ENCODE measurements at places on chromosomes 6 and 20.
A peak's percentile ranks its signal among the peaks of the same experiment; 100 is the strongest.

DNA sequence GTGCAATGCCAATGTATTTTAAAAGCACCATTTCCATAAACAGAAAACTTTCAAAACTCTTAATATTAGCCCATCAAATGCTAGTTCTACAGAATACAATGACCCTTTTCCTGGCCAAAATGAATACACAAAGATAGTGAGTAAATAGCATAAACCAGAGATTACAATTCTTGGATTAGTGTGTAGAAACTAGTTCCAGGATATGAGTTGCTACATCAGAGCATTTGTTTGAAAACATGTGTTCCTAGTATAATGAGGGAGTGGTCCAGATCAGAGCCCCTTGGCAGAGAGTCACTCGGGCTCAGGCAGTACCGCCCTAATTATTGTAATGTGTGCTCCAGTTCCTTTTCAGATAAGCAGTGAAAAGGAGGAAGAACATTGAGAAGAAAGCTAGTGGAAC lies 63.7 kb upstream of the COL21A1 start:
- DNase-seq = no peak

- no peak for DNase-seq
These were observed 113.4 kb downstream of the PSMB1 start for GRCh38 chr6:170439366-170440361.

DNA sequence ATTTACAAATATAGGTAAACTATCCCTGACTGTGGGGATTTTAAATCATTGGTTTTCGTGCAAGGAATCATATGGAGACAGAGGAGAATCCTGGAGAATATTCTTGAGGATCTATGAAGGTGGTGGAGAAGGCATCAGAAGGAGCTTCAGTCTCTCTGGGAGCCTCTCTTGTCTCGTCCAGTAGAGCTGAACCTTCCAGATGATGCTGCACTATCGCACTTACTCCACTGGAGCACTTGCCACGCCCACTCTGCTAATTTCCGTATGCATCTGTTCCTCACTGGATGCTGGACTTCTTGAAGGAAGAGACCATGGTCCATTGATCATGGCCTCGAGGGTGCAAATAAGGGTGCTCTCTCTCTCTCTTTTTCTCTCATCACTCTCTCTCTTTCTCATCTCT lies 36.8 kb downstream of the C6orf118 start:
- no peak for DNase-seq

DNA sequence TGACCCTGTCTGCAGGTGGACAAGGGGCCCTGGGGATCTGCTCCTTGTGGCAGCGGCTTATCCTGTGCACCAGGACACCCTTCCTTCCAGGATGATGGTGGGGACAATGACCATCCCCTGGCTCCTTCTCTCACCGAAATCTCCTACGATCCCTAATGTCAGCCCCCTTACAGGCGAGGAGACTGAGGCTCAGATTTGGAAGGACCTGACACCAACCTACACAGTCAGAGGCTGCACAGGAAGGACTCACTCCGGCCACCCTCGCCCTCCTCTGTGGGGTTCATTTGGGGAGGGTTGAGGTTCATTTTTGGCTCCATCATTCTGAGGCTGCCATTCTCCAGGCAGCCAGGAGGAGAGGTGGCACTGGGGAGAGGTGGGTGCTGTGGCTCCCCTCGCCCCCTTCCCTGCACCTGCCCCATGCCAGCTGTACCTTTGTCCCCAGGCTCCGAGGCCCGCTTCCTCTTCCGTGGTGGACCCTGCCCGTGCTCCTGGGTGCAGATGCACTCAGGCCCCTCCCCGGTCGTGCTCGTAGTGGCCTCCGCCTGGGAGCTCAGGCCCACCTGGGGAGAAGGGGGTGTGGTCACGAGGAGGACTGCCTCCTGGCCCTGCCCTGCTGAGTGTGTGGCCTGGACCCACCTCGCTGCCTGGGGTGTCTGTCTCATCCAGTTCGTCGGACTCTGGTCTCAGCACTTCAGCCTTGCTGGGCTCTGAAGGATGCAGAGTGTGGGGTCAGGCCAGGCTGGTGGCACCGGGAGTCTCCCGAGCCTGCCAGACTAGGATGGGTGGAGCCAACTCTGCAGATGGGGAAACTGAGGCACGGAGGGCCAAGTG lies 5.3 kb upstream of the CABLES2 start:
- DNase-seq = no peak

GRCh38 chr20:43925801-43926200 lies 11.1 kb downstream of the TOX2 start:
- DNase-seq = no peak

GRCh38 chr20:62011403-62011790 lies 54.3 kb downstream of the TAF4 start:
- DNase-seq = no peak

GRCh38 chr6:105714846-105715245 lies 312.0 kb upstream of the PREP start:
- no peak for DNase-seq

GRCh38 chr6:160960839-160961238 lies 30.7 kb upstream of the MAP3K4 start:
- no peak for DNase-seq

GRCh38 chr6:1481286-1481685 lies 91.9 kb downstream of the FOXF2 start:
- DNase-seq = no peak

DNA sequence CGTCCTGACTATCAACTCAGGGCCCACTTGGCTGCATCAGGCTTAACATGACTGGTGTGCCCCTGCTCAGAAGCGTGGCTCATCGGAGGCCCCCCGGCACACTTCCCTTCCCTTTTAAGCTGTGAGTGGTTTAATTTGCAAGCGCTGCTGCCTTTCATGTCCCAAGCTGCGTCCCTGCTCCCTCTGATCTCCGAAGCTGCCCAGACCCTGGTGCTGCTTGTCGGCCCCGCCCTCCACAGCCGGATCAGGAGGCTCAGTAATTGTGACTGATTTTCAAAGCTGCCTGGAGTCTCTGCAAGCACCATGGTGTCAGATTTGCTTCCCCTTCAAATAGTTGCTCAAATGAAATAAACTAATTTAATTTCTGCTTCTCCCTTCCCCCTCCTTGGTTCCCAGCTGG lies 71.1 kb downstream of the CDH22 start:
- no peak for DNase-seq

GRCh38 chr20:19840111-19840710 lies 82.2 kb downstream of the RIN2 start:
- DNase-seq = no peak

DNA sequence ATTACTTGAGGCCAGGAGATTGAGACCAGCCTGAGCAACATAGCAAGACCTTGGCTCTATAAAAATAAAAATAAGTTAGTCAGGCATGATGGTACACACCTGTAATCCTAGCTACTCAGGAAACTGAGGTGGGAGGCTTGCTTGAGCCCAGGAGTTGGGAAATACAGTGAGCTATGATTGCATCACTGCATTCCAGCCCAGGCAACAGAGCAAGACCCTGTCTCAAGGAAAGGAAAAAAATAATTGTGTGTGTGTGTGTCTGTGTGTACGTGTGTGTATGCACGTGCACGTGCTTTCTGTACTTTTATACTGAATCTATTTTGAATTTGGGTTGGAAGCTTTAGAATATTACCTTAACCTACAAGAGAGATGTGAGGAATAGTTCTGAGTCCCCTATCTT lies 58.9 kb downstream of the KIZ start:
- DNase-seq = no peak

DNA sequence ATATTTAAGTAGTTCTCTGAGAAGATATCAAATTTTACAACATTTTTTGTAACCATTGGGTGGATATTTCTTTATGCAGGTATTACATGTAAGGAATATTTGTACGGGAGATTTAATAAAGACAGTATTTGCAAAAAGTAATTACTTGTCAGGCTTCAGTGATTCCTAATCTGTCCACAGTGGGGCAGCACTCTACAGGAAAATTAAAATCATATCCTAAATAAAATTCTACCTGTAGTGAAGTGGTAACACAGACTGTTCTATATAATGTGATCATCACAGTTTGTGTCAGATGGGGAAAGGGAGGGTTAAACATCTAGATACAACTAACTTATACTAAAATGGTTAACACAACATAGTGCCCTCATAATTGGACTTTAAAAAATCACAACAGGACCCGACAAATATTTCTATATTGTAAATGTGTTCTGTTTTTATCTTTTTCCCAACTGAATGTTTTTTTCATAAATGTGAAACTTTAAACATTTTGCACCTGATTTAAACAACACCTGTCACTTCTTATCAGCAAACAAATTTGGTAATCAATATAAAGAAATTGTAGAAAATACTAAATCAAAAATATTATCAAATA lies 145.6 kb upstream of the MANEA start:
- peak; percentile 12 for DNase-seq

GRCh38 chr20:49712996-49713752 lies 504 bp downstream of the B4GALT5 start:
- peak; percentile 8 for DNase-seq

DNA sequence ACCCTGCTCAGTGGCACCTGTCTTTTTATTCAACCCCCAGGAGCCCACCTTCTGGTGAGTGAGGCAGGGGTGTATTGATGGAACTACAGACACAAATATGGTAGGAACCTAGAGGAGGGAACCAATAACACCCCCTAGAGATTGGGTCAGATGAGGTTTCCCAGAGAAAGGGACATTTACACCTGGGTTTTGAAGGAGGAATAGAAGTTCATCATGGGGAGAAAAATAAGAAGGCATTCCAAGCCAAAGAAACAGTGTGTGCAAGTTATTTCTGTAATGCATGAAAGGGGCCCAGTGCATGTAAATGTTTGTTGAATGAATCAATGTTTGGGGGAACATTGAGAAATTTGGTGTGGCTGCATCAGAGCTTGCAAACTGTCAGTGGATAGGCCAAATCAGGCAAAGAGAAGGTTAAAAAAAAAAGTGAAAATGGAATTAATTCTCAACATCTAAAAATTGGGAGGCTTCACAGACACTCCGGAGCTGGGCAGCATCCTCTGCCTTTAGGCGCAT lies 11.1 kb upstream of the KIAA1755 start:
- no peak for DNase-seq

- DNase-seq = no peak
These were observed 38.1 kb downstream of the MDGA1 start for GRCh38 chr6:37659561-37659960.

- DNase-seq = no peak
These were observed 5.1 kb upstream of the POPDC3 start for GRCh38 chr6:105184921-105185320.

DNA sequence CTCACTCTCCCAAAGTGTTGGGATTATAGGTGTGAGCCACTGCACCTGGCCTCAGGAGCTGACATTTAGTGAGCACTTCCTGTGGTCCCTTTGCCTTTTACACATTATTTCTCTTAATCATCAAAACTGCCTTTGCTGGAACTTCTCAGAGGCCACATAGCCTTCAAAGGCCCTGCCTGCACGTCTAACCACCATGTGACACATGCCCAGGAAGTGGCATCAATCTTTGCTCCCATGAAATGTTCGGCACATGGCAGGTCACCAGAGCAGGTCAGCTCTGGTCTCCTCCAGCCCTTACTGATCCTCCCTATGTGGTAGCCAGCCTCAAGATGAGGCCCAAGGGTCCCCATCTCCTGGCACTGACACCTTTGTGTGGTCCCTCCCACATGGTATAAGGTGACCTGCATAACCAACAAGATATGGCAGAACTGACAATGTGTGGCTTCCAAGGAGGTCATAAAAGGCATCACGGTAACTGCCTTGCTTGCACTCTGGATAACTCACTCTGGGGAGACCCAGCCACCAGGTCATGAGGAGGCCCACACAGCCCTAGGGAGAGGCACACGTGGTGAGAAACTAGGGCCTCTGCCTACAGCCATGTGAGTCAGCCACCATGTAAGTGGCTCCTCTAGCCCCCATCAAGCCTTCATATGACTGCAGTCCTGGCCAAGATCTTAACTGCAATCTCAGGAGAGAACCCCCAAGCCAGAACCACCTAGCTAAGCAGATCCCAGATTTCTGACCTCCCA lies 28.8 kb upstream of the HMGA1 start:
- no peak for DNase-seq

- DNase-seq = no peak
These were observed 3.5 kb downstream of the TFAP2A start for GRCh38 chr6:10411131-10411970.

DNA sequence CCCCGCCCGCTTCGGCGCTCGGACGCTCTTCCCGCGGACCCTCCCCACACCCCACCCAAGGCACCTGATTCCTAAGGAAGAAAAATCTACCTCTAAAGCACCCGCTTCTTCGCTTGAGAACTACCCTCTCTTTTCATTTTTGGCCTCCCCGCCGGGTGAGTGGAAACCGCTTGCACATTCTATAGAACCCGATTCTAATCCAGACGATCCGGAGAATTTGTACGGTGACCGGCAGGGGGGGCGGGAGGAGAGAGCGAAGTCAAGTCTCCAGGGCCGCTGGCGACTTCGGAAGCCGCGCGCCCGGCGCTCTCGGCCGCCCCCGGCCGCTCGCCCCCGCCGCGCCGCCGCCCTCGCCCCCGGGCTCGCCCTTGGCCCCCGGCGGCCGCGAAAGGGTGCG lies at the start of gene RBM24:
TSS of gene RBM24 (plus strand) at position 262 of the 397 bp plus-strand sequence. CDS start 221 bp downstream, outside the sequence.
- DNase-seq = peak; percentile 10

GRCh38 chr20:57160985-57161384 lies 105.5 kb downstream of the BMP7 start:
- DNase-seq = no peak

DNA sequence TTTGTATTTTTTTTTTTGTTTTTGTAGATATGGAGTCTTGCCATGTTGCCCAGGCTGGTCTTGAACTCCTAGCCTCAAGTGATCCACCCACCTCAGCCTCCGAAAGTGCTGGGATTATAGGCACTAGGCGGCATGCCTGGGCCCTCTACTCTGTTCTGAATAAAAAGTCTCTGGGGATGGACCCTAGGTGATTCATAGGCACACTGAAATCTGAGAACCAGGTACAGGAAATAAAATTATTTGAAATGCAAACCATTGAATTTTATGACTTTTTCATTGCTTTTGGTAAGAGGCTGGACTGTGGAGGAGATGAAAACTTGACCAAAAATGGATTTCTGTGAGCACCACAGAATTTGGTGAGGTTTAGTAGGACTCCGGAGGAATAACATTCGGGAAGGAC lies 117.5 kb downstream of the PRIM2 start:
- no peak for DNase-seq

DNA sequence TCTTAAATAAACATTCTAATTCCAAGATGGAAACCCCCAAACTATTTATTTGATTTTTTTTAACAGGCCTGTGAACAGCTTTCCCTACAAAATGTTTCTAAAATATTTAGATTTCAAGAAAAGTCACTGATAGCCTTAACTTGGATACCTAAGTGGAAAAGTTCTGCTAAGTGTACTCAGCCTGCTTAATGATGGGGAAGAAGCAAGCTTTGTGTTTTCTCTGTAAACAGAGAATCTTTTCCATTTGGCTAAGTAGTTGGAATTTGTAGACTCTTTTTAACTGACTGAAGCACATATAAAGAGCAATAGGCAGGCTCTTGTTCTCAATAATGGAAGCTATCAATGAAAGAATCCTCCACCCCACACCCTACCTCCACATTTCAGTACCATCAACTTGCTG lies 108.2 kb downstream of the KIF6 start:
- no peak for DNase-seq

Measured in activated T-cell treated with anti-CD3 and anti-CD28 coated beads for 4 hours (primary cell).